ENCODE measurements at places on chromosomes 4 and X.

DNA sequence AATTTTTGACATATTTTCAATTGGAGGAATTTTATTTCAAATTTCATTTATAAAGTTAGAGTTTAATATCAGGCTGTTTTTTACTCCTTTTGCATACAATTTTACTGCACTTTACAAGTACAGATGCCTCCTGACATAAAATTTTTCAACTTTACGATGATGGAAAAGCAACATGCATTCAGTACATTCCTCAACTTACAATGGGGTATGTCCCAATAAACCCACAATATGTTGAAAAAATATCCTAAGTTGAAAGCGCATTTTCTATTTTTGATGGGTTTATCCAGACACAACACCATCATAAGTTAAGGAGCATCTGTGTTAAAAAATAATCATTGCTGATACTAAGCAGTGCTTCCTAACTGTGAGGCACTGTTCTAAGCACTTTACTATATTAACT, 4.3 kb downstream of the KLHL5 start:
- no peak for DNase-seq

DNA sequence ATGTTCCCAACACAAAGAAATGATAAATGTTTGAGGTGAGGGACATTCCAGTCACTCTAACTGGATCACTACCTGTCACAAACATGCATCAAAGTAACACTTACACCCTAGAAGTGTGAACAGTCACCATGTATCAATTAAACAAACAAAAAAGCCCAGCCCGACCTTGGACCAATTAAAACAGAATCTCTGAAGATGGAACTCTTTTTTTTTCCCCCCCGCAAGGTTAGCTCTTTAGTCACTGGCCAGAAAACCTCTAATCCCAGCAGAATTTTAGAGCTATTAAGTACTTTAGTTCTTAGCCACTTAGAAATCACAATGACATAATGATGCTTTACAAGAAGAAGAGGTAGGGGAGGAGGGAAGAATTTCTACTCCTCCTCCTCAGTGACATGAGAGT, 154.5 kb downstream of the PALLD start:
- DNase-seq, result no peak

GRCh38 chr4:164904336-164904735, 27.4 kb downstream of the APELA start:
- no peak for DNase-seq

DNA sequence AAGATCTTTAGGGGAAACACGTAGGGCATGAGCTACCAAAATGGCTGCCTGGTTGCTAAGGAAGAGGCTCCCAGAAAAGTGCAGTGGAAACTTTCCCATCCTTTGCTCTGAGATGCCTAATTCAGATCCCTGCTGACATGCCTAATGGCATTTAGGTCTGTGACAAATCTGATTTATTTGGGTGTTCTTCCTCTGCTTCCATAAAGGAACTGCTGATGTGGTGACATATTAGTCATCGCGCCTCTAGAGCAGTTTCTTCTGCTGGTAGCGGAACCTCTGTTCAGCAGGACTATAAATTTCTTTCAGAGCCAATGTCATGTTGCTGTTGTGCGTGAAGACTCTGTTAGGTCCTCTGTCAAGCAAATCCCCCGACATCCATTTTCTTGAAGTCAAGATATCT, 310.0 kb downstream of the PDHA2 start:
- DNase-seq, result no peak

GRCh38 chr4:40800064-40800463, 50.3 kb downstream of the NSUN7 start:
- DNase-seq, result no peak

GRCh38 chr4:143184503-143185252, at the start of gene USP38:
Gene USP38, plus strand, starts transcription at chr4:143184917. Its CDS starts 534 bp downstream, at chr4:143185451.
- DNase-seq, result peak; percentile 63

- DNase-seq, result peak; percentile 17
Observed at GRCh38 chr4:151801547-151802516, 41.0 kb upstream of the GATB start.

DNA sequence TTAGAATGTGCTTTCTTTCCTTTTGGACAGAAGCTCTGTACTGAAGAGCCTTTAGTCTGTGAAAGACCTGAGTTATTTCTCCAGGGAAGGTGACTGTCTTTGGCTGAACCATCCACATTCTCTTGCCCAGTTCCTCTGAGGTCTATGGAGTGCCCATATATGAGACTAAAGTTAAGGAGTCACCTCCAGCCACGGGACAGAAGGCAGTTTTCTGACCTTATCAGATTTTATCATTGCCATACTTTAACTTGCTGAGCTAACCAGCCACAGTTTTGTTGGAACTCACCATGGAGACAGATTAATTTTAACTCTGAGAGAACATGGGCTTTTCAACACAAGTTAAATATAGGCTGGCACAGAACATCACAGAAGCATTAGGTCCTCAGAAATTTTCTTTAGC, 26.3 kb downstream of the IL1RAPL1 start:
- no peak for DNase-seq

DNA sequence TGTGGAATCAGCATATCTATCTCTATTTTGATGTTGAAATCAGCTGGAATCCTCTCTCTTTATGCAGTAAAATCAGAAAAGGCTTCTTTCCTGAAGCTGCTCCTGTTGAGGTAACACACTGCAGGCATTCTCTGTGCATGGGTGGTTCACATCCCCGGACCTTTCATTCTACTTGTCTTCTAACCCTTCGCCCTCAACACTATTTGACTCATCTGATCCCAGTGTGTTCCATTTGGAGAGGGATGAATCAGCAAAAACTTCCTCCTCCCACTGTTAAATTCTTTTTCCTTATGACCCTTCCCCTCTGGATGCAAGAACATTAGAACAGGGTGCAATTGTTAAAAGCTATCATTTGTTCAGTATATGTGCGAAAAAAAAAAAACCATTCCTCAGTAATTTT, 67.4 kb downstream of the RNF150 start:
- DNase-seq, result no peak

- no peak for DNase-seq
Observed at GRCh38 chr4:93501946-93502345, 326.6 kb upstream of the ATOH1 start.

DNA sequence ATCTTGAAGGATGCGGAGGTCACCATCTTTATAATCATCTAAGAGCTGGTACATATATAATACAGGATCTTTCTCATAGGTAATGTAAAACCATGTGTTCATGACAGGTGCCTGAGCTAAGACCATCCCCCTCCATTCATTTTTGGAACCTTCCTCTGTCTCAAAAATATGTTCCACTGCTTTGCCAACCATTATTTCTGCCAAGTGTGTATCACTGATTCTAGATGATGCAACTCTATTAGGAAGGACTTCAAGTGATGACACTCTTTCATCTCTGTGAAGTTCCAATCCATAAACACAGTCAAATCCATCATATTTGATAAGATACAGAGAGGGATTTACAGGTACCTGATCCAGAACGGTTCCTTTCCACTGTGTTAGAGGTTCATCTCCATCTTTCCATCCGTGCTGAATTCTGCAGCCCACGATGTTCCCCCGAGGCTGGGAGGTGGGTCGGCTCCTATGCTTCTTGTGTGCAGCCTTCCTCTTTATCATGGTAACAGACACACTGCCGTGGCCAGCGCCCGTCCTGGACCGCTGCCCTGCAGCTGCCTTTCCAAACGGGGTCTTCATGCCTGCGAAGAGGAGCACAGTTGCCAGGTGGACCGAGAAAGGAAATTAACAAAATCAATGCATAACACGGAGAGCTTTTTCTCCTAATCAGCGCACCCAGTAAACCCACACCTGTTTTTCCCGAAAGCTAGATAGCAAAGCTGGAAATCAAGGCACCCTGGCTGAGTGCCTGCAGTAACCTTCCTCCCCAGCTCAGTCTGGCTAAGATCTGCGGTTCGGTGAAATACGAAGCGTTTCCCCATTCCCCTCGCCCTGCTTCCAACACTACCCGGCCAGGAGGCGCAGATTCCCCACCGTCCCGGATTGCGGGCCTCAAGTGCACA, 718 bp downstream of the SPIN3 start:
- no peak for DNase-seq

DNA sequence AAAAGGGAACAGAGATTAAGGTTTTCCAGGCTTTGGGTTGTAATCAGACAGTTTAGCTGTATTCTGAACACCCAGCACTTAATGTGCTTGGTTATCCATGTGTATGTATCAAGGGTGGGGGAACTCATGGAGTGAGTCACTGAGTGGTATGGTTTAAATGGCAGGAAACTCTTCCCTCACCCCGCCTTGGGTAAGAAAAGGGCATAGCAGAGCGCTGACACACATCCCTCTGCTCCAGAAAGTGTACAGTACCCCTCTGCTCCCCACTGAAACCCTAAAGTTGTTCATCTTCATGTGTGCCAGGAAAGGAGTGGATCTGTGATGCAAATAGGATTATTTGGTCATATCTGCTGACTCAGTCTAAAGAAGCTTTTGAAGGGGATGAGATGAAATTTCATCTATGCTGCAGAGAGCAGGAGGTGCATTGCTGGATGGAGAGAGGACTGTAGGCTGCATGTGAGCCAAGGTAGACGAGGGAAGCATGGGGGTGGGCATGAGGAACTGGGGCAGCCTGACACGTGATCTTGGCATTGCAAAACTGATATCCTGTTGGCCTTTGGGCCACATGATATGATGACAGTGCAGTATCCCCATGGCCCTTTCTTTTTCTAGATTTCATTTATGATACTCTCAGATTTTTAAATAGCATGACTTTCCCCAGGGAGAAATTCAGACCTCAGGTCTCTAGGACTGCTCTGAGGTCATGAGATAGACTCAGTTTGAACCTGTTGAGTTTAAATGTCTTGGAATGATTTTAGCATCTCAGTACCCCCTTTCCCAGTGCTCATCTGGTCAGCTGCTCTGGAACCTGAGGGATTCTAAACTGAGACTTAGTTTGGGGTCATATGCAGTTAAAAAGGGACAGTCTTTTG, 84.8 kb downstream of the TMEM164 start:
- no peak for DNase-seq
